Stimulated activated CD8-positive, alpha-beta memory T cell treated with anti-CD3 and anti-CD28 coated beads, Interleukin-2, amount 100 ng/mL, for 1 hour (primary cell): ENCODE measurements at places on chromosomes 5 and 9.

GRCh38 chr9:75941577-75942311, 51.3 kb downstream of the PCSK5 start:
- DNase-seq: no peak

GRCh38 chr5:10746711-10747110, 14.3 kb downstream of the DAP start:
- no peak for DNase-seq

DNA sequence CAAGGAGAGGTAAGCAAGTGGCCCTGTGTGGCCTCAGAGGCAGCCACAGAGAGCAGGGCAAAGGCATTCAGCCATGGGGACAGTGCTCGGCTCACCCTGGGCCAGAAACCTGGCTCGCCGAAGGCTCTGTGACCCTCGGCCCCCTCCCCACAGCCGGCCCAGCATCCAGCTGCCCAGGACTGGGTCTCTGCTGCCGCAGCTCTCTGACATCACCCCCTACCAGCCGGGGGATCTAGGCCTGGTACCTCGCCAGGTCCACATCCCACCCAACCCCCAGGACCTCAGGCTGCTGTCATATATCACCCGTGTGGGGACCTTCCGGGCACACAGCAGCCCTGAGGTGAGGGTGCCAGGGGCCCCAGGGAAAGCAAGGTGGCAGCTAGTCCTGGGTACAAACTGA, 2.6 kb downstream of the PTRH1 start:
- DNase-seq: no peak

DNA sequence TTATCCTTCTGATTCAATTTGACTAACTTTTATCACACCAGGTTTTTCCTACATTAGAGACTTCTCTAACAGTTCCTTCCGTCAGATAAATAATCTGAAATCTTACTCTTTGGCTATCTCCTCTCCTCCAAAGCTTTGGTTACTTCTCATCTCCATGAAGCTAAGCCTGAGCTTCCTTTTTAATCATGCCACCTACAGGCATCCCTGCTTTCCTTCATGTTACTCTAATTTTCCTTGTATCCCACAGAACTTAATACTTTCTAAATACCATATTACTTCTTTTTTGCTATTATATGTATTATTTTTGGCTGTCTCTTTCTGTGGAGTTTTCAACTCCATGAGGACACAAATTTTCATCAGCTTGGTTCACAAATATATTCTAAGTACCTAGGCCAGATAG, 49.7 kb downstream of the C9 start:
- no peak for DNase-seq

GRCh38 chr5:104178829-104179456, 616.4 kb upstream of the NUDT12 start:
- no peak for DNase-seq

GRCh38 chr9:7892975-7893374, 93.4 kb upstream of the DMAC1 start:
- no peak for DNase-seq

- no peak for DNase-seq
These were observed 558 bp downstream of the GRPEL2 start for GRCh38 chr5:149345892-149346222.

GRCh38 chr5:133393776-133394476, 218.4 kb downstream of the FSTL4 start:
- DNase-seq: no peak

- no peak for DNase-seq
These were observed 15.9 kb downstream of the MAN2A1 start for GRCh38 chr5:109705596-109705995.

DNA sequence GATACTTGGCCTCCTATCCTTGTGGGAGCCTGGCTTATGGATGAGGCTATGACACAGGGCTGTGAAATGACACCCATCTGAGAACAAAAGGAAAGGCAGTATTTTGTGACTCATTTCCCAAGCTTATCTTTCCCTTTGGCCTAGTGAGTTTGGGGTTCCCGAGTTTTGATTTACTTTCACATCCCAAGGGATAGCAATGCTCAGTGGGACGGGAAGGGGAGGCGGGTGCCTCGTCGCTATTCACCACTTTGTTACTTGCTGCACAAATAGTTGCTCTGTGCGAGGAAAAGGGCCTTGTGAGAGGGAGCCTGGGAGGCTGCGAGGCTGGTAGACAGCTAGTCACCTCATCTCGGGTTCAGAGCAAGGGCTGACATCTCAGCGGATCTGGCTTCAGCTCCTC, 59.1 kb upstream of the ENTREP1 start:
- no peak for DNase-seq

DNA sequence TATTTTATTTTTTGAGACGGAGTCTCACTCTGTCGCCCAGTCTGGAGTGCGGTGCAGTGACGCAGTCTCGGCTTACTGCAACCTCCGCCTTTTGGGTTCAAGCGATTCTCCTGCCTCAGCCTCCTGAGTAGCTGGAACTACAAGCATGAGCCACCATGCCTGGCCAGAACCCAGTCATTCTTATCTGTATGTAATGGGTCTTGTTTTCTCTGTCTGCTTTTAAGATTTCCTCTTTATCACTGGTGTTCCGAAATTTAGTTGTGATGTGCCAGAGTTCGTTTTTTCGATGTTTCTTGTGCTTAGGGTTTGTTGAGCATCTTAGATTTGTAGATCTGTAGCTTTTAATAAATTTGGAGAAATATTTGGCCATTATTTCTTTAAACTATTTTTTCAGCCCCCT, 19.2 kb downstream of the SLC25A25 start:
- DNase-seq: no peak

DNA sequence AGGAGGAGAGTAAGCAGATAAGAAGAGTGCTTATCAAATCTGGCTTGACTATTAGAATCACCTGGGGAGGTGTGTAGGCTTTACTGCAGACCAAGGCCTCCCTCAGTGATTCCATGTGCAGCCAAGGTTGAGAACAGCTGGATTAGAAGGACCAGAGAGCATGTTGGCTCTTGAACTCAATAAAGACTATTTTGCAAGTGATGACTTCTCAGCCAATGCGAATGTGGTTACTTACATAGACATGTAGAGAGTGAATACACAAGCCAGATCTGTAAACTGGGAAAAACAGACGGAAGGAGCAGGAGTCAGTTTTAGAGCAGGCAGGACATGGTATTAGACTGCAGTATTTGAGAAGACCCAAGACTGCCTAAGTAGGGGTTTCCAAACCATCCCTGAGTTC, 48.5 kb downstream of the MAMDC2 start:
- no peak for DNase-seq

- DNase-seq: no peak
These were observed 20.7 kb downstream of the CWC27 start for GRCh38 chr5:64789457-64789856.

DNA sequence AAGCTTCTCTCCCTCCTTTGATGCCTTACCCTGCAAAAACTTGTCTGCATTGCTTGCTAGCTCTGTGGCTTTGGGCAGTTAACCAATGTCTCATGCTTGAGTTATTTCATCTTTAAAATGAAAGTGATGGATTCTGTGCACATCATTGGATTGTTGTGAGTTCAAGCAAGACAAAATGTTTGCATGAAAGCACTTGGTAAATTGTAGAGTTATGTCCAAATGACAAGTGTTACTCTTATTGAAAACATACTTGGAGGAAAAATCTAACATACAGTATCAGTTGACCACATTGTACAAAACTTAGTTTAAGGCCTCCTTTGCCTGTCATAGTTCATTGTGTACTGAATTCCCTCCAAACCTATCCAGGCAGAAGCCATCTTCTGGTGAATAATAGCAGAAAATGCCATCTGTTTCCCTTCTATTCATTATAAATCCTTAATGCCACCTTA, 30.0 kb downstream of the TGFBR1 start:
- no peak for DNase-seq

DNA sequence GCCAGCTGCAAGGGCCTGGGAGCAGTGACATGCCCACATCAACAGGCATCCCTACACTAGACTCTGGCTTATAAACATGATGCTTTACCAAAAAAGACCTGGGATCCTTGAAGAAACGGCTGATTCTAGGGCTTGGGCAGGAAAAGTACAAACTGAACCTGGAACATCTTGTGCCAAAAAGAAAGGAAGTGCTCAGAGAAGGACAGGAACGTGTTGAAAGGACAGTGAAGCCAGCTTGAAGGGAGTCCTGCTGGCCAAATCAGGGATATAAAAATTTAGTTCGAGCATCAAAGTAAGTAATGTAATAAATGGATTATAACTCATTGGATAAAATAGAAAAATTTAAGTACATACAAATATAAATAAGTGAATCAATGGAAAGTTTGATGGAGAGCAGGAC, 58.1 kb downstream of the ALDH7A1 start:
- DNase-seq: no peak

- DNase-seq: no peak
These were observed 4.8 kb downstream of the WNK2 start for GRCh38 chr9:93188426-93189368.

- DNase-seq: no peak
These were observed 256.1 kb upstream of the SMARCA2 start for GRCh38 chr9:1759009-1759408.

- no peak for DNase-seq
These were observed 59.2 kb downstream of the HSD17B3 start for GRCh38 chr9:96242811-96243210.

GRCh38 chr9:97911970-97912369, 10.3 kb downstream of the TRMO start:
- no peak for DNase-seq

GRCh38 chr9:13269589-13270452, 9.7 kb downstream of the MPDZ start:
- no peak for DNase-seq

GRCh38 chr5:118604106-118604505, 384.2 kb downstream of the DTWD2 start:
- DNase-seq: no peak

- DNase-seq: no peak
These were observed 58.5 kb upstream of the ANXA1 start for GRCh38 chr9:73093016-73093739.
